ENCODE measurements at places on chromosomes 1 and 21.

DNA sequence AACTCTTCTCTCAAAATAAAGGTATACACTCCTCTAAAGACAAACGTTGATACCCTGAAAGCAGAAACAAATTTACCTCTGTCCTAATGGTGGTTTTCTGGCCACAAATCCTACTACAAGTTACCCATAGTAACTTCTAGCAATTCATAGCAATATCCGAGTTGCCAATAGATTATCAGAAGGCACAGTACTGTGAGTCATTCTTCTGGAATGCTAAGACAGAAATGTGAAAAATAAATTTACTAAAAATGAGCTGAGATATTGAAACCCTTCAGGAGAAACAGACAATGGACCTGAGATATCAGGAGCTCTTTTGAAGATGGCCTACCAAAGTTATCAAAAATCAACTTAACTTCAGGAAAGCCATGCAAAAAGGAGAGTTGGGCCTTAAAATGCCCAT lies 715.0 kb upstream of the ADAMTS5 start:
- DNase-seq, result peak; percentile 68

DNA sequence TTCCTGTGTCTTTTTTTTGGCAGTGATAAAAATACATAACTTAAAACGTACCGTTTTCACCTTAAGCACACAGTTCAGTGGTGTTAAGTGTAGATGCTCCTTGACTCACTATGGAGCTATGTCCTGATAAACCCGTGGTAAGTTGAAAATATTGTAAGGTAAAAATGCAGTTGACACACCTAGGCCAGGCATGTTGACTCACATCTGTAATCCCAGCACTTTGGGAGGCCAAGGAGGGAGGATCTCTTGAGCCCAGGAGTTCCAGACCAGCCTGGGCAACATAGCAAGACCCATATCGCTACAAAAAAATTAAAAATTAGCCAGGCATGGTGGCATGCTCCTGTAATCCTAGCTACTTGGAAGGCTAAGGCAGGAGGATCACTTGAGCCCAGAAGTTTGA lies 73.6 kb upstream of the COG2 start:
- no peak for DNase-seq

DNA sequence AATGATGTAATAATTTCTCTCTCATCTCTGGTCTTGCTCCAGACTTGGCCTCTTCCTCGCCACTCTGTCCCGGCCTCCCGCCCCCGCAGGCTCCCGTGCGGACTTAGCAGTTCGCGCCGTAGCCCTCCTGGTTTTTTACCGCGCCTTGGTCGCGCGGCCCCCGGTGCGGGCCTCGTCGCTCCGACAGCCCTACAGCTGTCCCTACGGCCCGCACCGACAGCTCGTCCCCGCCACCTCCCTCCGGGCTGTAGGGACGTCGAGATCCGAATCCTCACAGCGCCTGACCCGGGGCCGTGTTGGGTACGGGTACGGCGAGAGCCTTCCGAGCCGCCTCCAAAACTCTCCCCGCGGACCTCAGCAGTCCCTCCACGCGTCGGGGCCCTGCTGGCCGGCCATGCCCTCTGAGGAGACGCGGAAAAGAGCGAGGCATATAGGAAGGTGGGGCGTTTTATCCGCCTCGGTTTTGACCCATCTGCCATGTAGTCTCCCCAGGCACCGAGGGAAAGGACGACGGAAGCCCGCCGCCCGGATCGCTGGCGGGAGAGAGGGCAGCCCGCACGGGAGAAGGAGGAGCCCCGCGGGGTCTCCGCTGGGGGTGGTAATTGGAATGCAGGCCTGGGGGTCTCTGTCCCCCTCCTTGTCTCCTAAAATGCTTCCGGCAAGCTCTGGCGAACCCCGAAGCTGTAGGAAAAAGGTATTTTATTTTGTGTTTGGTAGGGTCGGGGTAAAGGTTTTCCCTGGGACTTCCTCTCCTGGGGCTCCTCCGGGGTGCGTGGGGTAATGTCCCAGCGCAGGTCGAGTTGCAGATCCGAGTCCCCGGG lies 3.3 kb downstream of the LHX4 start:
- no peak for DNase-seq

GRCh38 chr1:240254006-240254405 lies 162.3 kb downstream of the FMN2 start:
- DNase-seq, result no peak

DNA sequence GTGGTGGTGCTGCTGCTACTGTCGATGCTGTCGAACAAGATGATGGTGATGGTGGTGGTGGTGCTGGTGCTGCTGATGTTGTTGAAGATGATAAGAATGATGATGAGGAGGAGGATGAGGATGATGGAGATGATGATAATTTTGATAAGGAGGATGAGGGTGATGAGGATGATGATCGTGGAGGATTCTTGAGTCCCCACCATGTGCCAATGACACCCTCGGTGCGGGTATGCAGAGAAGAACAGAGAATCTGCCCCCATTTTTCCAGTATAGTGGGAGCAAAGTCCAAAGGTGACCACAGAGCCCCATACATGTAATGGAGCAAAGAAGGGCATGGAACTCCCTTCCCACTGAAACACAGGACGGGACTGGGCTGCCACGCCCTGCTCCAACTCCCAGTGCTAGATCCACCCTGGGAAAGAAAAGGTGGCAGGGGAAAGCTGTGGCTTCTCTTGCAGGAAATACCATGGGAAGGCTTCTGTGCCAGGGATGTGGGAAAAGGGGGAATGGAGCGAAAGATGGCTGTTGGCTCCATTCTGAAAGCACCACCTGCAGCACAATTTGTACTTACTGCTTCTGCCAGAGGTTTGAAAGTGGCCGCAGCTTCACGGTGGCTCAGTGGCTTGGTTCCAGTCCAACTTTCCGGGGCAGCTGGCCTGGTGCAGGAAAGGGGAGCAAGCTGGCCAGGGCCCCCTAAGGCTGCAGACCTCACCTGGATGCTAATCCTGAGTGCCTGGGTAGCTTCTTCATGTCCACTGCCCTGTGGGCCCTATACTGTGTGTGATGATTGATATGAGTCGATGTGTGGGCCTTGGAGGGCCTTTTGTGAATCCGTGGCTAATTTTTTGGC lies 387.2 kb upstream of the VAMP3 start:
- no peak for DNase-seq
